SK-N-SH treated with all-trans-retinoic acid at 6 μM for 48 hours (cell line): ENCODE measurements at places on chromosomes 16 and 17.

- ATAC-seq: no peak
These were observed 530 bp downstream of the PCGF2 start for GRCh38 chr17:38747463-38748148.

DNA sequence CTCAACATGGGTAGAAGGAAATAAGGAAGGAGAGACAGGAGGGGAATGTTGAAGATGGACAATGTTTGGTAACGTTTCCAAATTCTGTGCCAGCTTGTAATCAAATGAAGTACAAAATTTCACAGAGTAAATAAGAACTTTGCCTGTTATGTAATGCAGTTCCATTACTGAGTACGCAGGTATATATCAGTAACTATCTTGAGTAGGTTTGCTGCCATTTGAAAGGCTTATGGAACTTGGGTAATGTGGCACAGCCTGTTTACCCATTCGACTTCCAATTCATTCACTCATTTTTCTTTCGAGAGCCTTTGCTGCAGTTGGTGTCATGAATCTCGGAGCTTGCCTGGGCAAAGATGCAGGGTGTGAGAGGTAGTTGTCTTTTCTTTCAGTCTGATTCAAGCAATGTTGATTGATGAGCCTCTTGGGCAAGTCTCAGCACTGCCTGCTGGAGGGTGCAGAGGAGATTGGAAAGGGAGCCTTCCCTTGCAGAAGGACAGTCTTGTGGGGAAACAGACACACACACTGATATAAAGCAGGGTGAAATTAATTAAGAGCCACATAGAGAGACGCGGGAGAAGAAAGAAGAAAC, 53.4 kb downstream of the ZNF18 start:
- ATAC-seq: no peak

DNA sequence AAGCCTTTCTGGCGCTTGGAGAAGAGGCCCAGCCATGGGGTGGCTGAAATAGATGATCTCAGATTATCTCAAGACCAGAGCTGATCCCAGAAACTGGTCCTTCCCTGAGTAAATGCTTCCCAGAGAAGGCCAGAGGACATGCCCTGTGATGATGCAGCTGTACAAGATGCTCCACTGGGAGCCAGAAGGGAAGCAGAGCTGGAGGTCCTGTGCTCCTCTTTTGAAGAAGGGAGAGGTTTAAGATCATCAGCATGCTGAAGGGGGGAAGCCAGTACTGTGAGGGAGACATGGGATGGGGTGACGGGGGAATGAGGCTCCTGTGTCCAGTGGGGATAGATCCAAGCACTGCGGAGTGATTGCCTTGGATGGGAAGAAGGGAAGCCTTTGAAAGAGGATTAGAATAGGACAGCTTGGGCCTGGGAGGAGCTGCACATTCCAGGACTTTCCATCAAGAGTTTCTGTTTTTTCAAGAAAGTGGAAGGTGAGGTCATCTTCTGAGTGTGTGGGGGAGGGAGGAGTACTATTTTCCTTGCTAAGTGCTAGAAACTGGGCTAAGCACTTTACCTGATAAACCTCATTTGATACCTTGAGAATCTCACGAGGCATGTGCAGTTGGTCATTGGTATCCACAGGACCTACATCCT, 16.4 kb upstream of the ALOX15B start:
- ATAC-seq: no peak

GRCh38 chr16:60566901-60567300, 1469.3 kb downstream of the CDH8 start:
- ATAC-seq: no peak

DNA sequence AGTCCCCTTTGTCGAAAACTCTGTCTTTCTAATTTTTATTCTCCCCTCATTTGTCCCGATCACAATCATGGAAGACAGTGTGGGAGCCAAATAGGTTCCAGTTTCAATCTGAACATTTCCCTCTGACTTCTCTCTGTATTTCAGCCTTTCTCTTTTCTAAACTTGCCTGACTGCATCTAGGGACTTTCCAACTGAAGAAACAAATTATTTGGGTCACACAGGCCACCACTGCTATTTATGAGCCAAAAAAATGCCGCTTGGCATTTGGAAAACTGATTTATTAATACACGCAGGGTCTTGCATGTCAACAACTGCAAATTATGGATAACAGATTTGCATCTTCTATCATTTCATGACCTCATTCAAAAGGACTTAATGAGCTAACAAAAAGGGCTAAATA, 55.2 kb upstream of the ELAC2 start:
- ATAC-seq: no peak

DNA sequence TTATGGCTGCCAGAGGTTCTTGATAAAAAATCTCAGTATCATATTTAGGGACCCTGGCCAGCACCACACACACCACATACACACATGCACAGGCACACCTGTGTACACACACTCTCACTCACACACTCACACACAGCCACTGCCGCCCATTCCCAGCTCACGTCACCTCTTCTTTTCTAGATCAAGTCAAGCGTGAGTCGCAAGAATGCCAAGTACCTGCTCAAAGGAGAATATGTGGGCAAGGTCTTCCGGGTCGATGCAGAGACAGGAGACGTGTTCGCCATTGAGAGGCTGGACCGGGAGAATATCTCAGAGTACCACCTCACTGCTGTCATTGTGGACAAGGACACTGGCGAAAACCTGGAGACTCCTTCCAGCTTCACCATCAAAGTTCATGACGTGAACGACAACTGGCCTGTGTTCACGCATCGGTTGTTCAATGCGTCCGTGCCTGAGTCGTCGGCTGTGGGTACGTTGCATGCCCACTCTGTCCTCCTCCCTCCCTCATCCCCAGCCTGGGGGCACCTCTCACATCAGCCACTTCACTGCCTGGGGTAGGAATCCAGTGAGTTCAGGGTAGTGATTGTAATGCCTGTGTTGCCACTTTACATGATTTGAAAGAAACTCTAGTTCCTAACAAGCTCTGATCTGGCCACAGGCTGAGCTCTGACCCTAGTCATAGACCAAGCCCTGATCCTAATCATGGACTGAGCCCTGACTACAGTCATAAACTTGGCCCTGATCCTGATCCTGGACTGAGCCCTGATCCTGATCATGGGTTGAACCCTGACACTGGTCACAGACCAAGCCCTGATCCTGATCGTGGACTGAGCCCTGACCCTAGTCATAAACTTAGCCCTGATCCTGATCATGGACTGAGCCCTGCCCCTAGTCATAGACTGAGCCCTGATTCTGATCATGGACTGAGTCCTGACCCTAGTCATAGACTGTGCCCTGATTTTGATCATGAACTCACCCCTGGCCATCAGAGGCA, 20.4 kb downstream of the CDH5 start:
- no peak for ATAC-seq

DNA sequence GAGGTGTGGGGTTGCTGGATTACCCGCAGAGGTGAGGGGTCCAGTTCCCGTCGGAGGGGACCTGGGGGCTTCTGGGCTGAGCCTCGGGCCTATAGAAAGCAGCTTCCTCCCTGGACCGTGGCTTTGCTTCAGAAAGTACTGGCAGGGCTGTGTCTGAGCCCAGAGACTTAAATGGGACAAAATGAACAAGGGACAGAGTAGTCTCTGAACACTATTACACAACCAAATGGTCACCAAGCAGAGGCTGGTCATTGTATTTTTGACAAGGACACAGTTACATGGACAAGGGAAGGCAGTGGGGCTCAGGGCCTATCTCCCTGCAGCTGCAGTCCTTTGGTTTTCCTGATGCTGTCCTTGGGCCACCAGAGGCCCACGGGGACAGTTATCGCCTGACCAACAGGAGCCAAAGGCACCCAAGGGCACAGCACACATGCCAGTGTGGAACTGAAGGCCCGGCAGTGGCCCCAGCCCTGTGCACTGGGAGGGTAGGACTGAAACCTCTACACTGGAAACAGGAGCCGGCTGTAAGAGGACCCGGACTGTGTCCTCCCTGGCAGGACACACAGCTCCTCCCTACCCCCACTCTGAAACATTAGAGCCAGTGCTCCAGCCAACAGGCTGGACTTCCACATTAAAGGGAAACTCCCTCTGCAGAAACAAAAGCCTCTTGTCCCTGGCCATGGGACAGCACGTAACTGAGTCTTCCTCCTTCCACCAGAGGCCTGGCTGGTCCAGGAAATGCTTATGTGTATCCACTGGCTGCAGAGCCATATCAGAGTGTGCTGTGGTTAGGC, 26.0 kb upstream of the ERN1 start:
- ATAC-seq: peak; percentile 44; the same call in 2 of the 3 replicates

DNA sequence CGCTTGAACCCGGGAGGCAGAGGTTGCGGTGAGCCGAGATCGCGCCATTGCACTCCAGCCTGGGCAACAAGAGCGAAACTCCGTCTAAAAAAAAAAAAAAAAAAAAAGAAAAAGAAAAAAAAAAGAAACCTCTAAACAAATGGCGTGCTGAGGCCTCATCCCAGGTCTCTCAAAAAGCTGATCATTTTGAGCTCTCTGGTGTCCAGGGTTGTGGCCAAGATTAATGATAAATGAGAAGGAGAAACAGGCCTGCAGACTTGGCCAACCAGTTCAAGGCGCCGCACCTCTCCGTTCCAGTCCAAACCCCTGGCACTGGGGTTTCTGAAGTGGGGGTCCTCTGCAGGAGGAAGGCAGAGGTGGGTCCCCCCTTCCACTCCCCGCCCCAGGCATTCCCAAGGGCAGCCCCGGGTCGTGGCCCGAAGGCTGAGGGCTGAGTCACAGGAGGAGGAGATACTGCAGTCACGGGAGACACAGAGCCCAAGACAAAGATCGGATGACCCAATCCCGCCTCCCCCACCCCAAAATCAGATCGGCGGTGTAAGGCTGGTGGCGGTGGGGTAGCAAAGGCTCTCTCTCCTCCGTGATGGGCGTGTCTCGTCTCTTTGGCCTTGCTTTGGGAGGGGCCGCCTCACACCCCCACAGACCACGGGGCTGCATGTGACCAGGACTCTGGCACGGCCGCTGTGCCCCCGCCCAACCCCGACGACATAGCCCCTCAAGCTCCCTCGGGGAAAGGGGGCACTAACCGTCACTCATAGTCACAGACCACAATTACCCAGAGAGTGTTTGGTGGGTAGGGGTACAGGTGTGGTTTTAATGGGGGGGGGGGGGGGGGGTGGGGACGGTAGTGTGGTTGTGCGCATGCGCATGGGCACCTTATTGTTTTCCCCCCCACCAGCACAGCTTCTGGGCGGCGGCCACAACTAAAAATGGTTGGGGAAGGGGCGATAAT, 1.1 kb downstream of the VAT1 start:
- peak; percentile 38 for ATAC-seq

- ATAC-seq: no peak
These were observed 3.9 kb downstream of the VPS35L start for GRCh38 chr16:19559242-19559910.

- no peak for ATAC-seq
These were observed 4.7 kb upstream of the TBX21 start for GRCh38 chr17:47728214-47728877.

DNA sequence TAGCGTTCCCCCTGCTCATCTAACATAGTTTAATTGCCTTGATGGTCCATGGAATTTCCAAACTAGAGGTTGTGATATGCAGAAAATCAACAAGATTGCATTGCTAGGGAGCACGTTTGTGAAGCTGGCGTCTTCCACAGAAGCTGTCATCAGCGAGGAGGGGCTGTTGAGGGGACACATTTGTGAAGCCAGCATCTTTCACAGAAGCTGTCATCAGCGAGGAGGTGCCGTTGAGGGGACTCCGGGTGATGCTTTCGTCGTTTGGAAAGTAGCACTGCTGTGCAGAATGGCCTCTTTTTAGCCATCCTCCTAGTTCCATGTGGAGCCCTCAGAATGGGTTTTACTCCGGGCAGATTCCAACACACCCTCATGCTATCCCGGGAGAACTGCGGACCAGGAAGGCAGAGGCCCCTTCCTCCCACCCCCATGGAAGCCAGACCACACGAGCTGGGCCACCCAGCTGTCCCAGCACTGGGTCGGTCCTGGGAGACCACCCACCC, 119.6 kb upstream of the CHMP6 start:
- ATAC-seq: no peak

GRCh38 chr17:15920758-15921239, 24.1 kb upstream of the ADORA2B start:
- ATAC-seq: peak; percentile 35; the same call in 2 of the 3 replicates

DNA sequence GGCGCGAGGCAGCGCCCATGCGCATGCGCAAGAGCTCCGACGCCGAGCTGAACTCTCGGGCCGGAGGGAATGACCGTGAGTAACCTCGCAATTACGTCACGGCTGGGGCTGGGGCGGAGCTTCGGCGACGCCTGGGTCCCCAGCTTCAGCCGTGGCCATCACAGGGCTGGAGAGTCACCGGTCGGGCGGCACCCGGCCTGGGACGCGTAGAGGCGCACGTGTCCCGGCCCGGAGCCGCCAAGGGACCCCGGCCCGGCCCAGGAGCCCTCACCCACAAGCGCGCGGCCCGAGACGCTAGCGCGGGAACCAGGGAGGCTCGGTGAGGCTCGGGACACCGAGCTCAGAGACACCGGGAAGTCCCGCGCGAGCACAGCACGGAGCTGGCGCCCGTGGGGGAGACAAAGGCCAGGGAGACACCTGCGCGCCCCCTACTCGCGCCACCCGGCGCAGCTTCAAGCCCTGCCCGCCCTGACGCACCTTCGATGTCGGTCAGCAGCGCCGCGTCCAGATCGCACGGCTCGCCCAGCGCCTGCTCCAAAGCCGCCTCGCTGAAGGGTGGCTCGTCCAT, 452 bp downstream of the SREBF1 start:
- ATAC-seq: peak; percentile 60

GRCh38 chr17:79748295-79749099, 17.8 kb downstream of the ENPP7 start:
- ATAC-seq: no peak

DNA sequence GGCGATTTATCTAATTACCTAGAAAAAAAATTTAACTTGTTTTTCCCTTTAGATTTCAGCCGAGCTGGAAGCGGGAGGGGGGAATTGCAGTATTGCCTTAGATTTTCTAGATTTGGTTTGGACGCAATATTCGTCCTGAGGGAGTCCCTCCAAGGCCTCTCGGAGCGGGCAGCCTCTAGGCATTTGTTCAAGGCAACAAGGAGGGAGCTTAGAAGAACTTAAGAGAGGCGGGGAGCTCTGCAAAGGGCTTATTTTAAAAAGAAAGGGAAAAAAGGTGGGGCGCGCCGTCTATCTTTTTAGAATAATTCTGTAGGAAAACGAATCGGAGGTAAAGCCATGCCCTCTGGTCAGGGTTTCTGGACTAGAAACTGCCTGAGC, 407 bp upstream of the TMEM94 start:
- peak; percentile 46 for ATAC-seq

GRCh38 chr17:65546579-65546978, 14.9 kb downstream of the AXIN2 start:
- ATAC-seq: no peak

- ATAC-seq: no peak
These were observed 83.2 kb downstream of the SPECC1 start for GRCh38 chr17:20092261-20092867.

DNA sequence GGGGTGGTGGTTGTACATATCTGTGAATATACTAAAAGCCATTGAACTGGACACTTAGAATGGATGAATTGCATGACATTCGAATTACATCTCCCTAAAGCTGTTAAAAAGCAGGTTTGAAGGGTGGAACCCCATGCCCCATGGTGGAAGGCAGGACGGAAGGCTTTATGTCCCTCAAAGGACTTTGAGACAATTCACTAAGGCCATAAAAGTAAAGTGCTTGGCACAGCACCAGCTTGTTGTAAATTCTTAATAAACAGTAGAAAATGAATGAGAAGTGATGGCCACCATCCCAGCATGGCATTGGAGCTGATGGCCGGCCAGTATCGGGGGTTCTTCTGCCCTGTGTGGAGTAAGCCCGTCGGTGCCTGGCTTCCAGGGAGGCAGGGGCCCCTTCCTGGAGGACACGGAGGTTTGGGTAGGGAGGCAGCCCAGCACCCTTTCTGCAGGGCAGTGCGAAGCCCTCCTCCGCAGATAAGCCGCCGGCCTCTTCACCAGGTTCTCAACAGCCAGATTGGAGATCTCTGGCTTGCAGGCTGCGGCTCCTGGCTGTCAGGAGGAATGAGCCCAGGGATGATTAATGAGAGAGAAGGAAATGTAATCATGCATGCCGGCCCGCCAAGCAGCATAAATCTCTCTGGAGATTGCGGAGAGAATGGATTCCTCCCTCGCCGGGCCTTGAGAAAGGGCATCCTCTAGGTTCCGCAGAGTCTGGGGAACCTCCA, 346.9 kb downstream of the FOXL1 start:
- ATAC-seq: peak; percentile 73
